ENCODE measurements at places on chromosomes 12 and 14.

GRCh38 chr12:105455261-105455660 lies 124.8 kb downstream of the C12orf75 start:
- no peak for DNase-seq

DNA sequence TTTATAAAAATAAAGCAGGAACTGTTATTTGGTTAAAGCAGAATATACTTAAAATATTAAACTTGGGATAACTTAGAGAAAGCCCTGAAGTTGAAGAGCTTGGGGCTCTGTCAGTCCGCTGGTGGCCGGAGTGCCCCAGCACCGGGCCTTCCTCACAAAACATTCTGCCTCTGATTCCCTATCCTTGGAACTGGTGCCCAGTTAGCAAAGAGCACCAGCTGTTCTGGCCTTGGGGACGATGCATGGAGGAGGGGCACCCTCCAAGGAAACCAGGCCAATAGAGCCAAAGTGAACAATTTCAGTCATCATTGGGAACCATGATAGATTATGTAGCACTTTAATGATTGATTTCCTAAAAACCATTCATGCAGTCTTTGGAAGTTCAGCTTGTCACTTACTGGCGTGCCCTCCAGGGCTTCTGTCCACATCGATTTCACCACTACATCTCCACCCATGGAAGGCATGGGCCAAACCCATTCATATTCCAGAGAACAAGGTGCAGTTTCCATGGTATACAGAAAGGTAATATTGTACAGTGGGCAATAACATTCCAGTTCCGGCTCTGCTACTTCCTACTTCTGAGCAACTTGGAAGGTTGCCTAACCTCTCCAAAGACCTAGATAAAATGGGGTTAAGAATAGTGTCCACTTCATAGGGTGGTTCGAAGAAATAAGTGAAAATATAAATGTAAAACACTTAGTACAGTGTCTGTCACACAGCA lies 145.9 kb downstream of the ETV6 start:
- DNase-seq, result no peak

DNA sequence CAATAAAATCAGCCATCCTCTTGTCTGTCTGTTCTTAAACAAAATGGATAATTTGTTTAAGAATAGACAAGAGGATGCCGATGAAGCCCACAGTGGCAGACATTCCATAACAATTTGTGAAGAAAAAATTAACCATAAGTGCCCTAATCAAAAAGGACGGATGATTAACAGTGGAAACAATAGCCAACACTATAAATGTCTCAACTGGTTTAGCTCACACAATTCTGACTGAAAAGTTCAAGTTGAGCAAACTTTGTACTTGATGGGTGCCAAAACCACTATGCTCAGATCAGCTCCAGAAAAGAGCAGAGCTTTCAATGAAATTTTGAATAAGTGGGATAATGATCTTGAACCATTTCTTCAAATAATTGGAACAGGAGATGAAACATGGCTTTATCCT lies 202.2 kb upstream of the OR4E1 start:
- DNase-seq, result no peak

- peak; percentile 51 for DNase-seq
Measured at GRCh38 chr12:11500188-11500860, 105.0 kb upstream of the PRB2 start.

GRCh38 chr14:100693877-100694578 lies 32.7 kb upstream of the DLK1 start:
- DNase-seq, result no peak

DNA sequence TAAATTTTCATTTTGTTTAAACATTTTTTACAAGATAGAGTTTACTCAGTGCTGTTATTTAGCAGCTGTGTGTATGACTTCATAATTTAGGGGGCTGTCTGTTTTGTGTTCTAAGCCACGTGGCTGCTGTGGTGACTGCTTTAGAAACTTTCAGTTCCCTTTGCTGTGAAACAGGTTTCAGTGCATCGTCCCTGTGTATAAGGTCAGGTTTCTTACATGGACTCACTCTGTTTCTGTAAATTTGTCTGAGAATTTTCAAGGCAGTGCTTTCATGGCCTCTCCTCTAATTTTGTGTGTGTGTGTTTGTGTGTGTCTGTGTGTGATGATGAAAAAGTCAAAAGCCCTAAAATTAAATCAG lies 32.4 kb downstream of the BICD1 start:
- peak; percentile 68 for DNase-seq

DNA sequence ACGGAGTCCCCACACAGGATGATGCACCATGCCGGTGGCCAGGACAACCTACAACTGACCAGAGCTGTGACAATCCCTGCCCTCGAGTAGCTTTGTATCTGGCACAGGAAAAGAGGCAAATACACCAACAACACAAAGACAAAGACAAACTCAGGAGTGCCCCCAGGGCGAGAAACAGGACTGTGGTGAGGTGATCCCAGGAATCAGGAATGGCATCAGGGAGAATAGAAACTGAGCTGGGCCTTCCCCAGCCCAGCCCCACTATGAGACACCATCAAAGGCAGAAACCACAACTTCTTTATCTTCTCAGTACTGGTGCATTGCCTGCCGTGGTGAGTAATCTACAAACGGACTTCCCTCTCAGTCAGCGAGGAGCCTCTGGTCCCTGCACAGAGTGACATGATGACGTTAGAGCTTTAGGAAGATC lies 157.7 kb downstream of the TTC7B start:
- DNase-seq, result peak; percentile 20

DNA sequence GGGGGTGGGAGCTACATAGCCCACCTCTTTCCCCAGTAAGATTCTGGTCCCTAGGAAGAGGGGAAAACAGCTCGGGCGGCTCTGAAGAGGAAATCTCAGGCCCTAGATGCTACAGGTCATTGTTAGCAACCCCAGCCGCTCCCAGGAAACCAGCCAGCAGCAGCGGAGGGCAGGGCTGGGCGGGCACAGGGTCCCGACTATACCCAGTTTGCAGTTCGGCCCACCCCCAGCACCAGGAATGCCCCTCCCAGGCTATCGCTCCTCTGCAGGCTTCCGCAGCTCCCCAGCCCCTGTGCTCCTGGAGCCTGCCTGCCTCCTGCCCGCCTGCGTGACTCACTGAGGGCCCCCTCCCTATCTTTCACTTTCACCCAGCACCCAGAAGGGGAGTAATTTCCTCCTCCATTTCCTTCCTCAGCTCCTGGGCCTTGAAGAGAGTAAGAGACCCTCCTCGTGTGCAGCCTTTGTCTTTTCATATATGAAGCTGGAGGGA lies 27.2 kb upstream of the PNMA1 start:
- DNase-seq, result peak; percentile 76

DNA sequence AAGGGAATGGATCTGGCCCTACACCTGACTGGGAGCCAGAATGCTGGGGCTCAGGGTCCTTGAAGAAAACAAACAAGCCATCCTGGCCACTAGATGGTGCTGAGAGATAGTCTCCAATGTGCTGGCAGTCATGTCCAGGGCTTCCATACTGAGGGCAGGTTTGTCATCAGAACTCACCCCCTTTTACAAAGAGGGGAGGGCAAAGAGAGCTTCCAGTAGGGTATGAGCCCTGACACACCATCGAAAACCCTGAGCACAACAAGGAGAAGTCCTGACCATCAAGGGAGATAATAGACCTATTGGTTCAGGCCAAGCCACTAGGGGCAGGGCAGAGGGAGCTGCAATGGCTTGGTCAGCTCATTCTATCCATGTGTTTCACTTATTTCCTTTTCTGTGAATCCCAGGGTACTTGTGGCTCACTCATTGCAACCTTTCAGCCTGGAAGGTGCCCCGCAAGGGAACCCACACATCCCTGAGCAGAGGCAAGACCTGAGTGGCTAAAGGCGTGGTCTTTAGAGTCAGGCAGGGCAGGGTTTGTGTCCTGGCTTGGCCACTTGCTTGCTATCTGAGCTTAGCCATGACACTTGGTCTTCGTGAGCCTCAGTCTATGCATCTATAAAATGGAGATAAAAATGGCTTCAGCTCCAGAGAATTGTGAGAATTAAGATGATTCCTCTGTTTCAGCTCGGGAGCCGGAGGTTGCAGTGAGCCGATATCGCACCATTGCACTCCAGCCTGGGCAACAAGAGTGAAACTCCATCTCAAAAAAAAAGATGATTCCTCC lies 6.2 kb upstream of the PLEKHH1 start:
- DNase-seq, result peak; percentile 64

DNA sequence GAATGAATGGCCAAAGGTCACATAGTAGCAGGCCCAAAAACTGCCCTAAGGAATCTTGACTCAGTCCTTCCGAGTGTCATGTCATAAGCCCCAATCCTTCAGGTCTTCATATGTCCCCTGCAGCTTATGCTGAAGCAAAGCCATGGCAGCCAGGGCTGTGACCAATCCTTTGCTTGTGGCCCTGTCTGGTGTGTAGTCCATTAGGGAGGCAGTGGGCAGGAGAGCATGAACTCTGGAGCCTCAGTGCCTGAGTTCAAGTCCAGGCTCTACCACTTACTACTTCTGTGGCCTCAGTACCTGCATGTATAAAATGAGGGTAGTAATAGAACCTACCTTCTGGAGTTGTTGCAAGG lies 20.3 kb downstream of the PLEKHG3 start:
- no peak for DNase-seq

GRCh38 chr12:29921307-29921706 lies 137.6 kb upstream of the TMTC1 start:
- no peak for DNase-seq

GRCh38 chr14:76012354-76012753 lies 26.8 kb downstream of the IFT43 start:
- no peak for DNase-seq

DNA sequence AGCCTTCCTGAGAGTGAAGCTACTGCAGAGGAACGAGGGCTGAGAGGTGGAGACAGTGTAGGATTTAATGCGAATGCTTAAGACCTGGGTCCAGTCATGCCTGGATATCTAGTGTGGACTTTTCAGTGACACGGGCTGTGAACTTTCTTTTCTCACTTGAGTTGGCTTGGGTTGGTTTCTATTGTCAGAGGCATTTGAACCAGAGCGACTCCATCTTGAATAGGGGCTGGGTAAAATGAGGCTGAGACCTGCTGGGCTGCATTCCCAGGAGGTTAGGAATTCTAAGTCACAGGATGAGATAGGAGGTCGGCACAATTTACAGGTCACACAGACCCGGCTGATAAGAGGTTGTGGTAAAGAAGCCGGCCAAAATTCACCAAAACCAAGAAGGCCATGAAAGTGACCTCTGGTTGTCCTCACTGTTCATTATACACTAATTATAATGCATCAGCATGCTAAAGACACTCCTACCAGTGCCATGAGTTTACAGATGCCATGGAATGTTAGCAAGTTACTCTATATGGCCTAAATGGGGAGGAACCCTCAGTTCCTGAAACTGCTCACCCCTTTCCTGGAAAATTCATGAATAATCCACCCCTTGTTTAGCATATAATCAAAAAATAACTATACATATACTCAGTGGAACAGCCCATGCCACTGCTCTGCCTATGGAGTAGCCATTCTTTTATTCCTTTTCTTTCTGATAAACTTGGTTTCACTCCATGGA lies 34.2 kb upstream of the TMCC3 start:
- no peak for DNase-seq

DNA sequence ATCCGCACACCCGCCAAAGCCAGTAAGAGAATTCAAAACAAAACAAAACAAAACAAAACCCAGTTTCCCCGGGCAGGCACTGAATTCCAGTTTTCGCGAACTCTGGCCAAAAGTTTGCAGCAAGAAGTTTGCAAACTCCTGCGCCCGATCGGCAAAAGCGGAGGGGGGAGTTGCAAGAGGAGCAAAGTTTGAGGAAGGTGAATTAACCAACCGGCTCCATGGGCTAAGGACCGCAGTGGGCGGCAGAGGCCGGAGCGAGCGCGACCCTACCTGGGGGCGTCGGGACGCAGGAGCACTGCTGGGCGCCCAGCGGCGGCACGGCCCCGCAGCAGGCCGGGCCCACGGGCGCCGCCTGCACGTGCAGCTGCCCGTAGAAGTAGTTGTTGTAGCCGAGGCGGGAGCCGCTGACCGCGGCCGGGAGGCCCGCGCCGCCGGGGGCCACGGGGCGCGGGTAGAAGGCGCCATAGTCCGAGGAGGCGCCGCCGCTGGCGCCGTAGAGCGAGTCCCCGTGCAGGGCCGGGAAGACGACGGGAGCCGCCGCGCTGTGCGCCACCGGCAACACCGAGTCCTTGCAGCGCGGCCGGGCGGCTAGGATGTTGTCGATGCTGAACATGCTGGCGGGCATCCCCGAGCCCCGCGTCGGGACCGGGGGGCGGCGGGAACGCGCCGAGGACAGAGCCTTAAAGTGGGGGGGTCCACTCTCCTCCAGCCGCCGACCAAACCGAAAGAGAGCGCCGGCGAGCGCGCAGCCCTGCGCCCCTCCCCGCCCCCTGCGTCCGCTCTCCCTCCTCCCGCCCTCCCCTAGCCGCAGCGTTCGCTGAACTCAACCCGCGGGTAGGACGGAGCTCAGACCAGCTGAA lies at the start of gene GSC:
Gene GSC (minus strand): TSS at position 723 of the 860 bp plus-strand sequence. CDS start 98 bp downstream, at position 625.
- no peak for DNase-seq

DNA sequence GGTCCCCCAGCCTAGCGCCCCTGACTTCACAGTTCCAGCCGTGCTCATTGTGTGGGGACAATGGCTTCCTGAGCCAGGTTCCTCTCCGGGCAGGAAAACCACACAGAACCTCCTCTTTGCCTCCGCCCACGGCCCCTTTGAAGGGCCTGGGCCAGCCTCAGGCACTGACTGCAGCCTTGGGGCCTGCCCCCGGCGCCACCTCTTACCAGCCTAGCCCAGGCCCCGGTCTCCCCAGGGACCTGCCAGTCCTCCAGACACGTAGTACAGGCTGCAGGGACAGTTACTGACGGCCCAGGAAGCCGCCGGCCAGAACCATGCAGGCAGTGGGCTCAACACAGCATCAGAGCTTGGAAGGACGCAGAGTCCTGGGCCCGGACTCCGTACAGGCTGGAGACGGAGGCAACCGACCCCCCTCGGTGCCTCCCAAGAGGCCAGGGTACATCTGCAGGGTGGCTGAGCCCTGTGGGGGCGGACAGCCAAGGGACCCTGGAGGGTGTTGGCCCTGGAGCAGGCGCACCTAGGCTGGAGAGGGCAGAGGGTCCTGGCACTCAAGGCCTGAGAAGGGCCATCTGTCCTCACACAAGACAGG lies 20.9 kb upstream of the NUDT14 start:
- DNase-seq, result no peak

DNA sequence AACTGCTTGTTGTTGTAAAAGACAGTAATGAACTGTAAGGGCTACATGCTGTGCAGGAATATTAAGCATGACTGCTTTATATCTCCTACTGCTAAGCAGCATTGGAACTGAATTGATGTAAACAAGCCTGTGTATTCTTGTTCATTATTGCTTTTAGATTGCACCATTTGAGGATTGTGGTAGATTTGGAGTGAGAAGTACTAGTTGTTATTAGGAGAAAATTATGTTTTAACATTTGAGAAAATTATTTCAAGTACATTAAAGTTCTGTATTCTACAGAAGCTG lies 212.7 kb downstream of the ERC1 start:
- no peak for DNase-seq

GRCh38 chr12:5138256-5138655 lies 94.6 kb downstream of the KCNA5 start:
- DNase-seq, result no peak

GRCh38 chr12:7108003-7108795 lies 815 bp downstream of the C1RL start:
- DNase-seq, result peak; percentile 85
